ENCODE measurements at places on chromosomes 4 and X. TPM values are rescaled to one million over a fixed set of nuclear protein-coding genes. Genes with fewer than 3 reads are reported as not detected.

GRCh38 chr4:53322696-53323095 is 43.2 kb downstream of the SCFD2 start:
- no peaks in the 10 kb centered on the region for H3K27me3 ChIP-seq
- DNase-seq, result no peak
- peaks cover 13% of the 10 kb centered on the region for H3K4me1 ChIP-seq
- H3K27ac ChIP-seq, result no peak overlapping the region

Gene SOWAHD
- not detected for total RNA-seq

GRCh38 chr4:88597970-88598660 is 5.8 kb downstream of the HERC3 start:
- H3K27me3 ChIP-seq, result no peaks in the 10 kb centered on the region
- DNase-seq, result no peak
- H3K4me1 ChIP-seq, result peaks cover 46% of the 10 kb centered on the region
- peaks cover 53% of the 10 kb centered on the region for H3K36me3 ChIP-seq

GRCh38 chr4:25437926-25438325 is 60.9 kb downstream of the ANAPC4 start:
- H3K27ac ChIP-seq, result no peak overlapping the region
- no peak for DNase-seq
- no peaks in the 10 kb centered on the region for H3K27me3 ChIP-seq
- H3K36me3 ChIP-seq, result no peaks in the 10 kb centered on the region
- no peaks in the 10 kb centered on the region for H3K4me1 ChIP-seq

GRCh38 chr4:107858158-107858742 is 33.5 kb downstream of the SGMS2 start:
- no peak overlapping the region for H3K27ac ChIP-seq
- peaks cover 49% of the 10 kb centered on the region for H3K36me3 ChIP-seq
- H3K4me3 ChIP-seq, result no peak overlapping the region

DNA sequence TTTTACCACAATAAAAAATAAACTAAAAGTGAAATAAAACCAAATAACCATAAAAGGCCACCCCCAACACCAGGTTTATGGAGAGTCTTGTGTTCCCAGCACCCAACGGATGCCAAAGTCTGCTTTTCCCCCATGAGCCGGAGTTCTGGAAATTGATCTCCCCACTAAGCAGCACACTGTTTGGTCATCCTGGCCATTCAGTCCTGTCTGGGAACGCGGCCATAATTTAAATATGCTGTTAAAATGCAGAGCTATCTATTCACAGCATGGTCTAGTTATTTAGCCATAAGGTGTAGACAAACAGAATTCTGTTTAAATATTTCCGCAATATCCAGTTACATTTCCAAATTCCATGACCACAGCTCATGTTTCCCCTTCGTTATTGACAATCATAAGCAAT is 129.6 kb upstream of the TBL1X start:
- no peak overlapping the region for H3K27ac ChIP-seq
- H3K4me1 ChIP-seq, result no peaks in the 10 kb centered on the region
- H3K36me3 ChIP-seq, result no peaks in the 10 kb centered on the region
- peaks cover 26% of the 10 kb centered on the region for H3K27me3 ChIP-seq

Gene CXCL1
- total RNA-seq, result 35.0 TPM

DNA sequence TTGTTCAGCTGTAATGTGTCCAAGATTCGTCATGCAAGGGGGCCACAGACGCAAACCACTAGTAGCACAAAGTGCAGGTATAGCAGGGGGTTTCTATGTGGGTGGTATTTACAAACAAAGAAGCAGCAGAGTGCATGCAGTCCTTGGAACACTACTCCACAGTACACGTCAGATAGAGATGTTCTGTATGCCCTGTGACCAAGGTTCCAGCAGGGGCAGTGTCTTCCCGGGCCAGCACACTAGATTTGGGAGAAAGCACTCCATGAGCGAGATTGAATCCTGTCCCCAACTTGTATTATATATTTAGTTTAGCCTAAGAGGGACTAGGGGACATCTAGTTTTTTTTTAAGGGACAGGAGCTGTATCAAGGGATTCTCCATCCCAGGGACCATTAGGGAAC is 54.4 kb upstream of the ESX1 start:
- no peak overlapping the region for H3K4me3 ChIP-seq
- H3K36me3 ChIP-seq, result no peaks in the 10 kb centered on the region
- no peak for DNase-seq
- H3K4me1 ChIP-seq, result no peaks in the 10 kb centered on the region
- H3K27me3 ChIP-seq, result peaks cover 37% of the 10 kb centered on the region

Gene CACNA1F
- not detected for total RNA-seq
